ENCODE measurements at places on chromosomes 6 and 20. TPM values are rescaled to one million over a fixed set of nuclear protein-coding genes. Genes with fewer than 3 reads are reported as not detected.

The CDC5L gene
- 19.3 TPM for polyA plus RNA-seq

The TFAP2B gene
- 0.15 TPM for polyA plus RNA-seq

The PROCR gene
- not detected for polyA plus RNA-seq

The PNPLA1 gene
- polyA plus RNA-seq = not detected

The MTFR2 gene
- 25.9 TPM for polyA plus RNA-seq

The PACRG gene
- polyA plus RNA-seq = not detected

The BANF2 gene
- not detected for polyA plus RNA-seq

The PRPH2 gene
- polyA plus RNA-seq = not detected

The DEFB113 gene
- not detected for polyA plus RNA-seq

The SEL1L2 gene
- polyA plus RNA-seq = not detected

The ADGB gene
- polyA plus RNA-seq = not detected

The BPIFB2 gene
- not detected for polyA plus RNA-seq

The ARMC2 gene
- 0.33 TPM for polyA plus RNA-seq

The LRP11 gene
- polyA plus RNA-seq = not detected

The C6orf52 gene
- 9.3 TPM for polyA plus RNA-seq

The PKIB gene
- polyA plus RNA-seq = 0.82 TPM

The FRS3 gene
- polyA plus RNA-seq = 1.3 TPM

The MAP7 gene
- polyA plus RNA-seq = 0.05 TPM

The CST9L gene
- not detected for polyA plus RNA-seq
